ENCODE measurements at places on chromosomes 2 and 18.

GRCh38 chr2:223943135-223943534 lies 2.0 kb downstream of the WDFY1 start:
- no peak for DNase-seq

- DNase-seq = no peak
These were observed 41.8 kb downstream of the INPP4A start for GRCh38 chr2:98486374-98486981.

DNA sequence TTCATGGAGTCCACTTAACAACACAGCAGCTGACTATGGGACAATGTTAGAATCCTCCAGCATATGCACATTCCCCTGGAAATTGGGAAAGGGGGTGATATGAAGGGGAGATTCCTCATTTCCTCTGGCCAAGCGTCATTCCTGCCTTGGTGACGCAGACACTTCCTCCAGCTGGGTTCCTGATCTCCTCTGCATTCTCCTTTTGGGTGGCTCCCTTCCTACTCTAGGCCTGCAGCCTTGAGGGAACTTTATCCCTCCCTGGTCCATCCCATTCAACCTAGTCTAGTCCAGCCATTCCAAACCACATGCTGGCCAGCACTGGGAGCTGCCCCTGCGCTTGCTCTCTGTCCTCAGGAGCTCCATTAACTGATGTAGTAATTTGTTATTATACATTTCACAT lies 216.8 kb downstream of the VAPA start:
- no peak for DNase-seq

GRCh38 chr2:33620-34019 lies 12.7 kb downstream of the FAM110C start:
- DNase-seq = peak; percentile 17

GRCh38 chr2:28035816-28036215 lies 145.3 kb downstream of the BABAM2 start:
- DNase-seq = no peak

GRCh38 chr2:54559006-54559445 lies 102.9 kb downstream of the SPTBN1 start:
- DNase-seq = no peak

GRCh38 chr2:216674376-216674775 lies 21.0 kb downstream of the IGFBP5 start:
- no peak for DNase-seq

- DNase-seq = no peak
These were observed 56.5 kb downstream of the MGAT5 start for GRCh38 chr2:134310107-134311079.

DNA sequence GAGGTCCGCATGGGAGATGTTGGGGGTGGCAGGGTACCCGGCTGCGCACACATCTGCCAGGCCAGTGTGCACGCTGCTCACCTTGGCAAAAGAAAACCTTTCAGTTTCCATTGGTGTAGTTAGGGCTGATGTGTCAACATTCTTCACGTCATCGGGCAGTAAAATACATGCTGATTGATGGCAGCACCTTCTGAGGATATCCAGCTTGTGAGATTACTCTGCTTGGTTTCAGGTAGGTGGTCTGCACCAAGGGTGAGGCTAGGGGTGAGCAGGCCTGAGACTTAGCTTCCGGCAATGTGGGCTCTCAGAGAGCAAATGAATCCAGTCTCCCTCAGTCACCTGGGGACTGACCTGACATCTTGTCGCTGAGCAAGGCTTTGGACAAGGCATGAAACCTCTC lies 19.3 kb upstream of the ACKR3 start:
- no peak for DNase-seq

GRCh38 chr18:463827-464541 lies 36.5 kb downstream of the COLEC12 start:
- DNase-seq = no peak

- no peak for DNase-seq
These were observed 91.5 kb upstream of the NRP2 start for GRCh38 chr2:205590759-205591158.

GRCh38 chr2:239293775-239294430 lies 106.9 kb downstream of the HDAC4 start:
- DNase-seq = peak; percentile 19

DNA sequence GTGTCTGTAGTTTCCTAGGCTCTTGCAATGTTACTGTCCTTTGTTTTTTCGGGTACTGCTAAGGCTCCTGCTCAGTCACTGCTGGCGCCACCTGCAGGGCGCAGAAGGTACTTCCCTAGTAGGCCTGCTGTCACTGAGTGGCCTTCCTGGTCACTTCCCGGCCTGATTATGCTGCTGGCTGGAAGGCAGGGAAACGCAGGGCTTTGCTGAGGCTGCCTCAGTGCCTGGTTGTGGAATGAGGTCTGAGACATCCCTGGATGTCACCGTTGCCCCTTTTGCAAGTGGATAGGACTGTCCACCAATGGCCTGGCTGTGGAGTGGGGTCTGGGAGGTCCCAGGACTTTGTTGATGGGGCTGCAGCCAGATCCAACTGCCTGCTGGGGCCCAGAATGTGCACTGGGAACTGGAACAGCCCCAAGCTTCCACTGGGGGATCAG lies 13.1 kb downstream of the DAW1 start:
- DNase-seq = no peak

DNA sequence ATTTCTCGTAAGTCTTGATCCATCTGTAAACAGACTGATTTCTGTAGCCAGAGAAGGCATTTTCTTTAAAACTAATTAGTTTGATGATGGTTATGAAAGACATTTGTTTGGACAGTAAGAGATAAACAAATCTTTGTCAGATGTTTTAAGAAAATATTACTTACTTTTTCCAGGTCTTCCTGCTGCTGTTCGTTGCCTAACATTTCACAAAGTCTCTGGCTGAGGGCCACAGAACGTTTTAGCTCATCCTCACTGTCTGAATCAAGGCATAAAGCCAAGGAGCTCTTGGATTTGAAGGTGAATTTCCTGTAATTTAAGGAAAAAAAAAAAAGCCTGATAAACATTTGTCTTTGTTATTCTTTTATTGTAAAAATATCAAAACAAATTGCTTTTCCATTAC lies 57.8 kb downstream of the VIL1 start:
- no peak for DNase-seq

DNA sequence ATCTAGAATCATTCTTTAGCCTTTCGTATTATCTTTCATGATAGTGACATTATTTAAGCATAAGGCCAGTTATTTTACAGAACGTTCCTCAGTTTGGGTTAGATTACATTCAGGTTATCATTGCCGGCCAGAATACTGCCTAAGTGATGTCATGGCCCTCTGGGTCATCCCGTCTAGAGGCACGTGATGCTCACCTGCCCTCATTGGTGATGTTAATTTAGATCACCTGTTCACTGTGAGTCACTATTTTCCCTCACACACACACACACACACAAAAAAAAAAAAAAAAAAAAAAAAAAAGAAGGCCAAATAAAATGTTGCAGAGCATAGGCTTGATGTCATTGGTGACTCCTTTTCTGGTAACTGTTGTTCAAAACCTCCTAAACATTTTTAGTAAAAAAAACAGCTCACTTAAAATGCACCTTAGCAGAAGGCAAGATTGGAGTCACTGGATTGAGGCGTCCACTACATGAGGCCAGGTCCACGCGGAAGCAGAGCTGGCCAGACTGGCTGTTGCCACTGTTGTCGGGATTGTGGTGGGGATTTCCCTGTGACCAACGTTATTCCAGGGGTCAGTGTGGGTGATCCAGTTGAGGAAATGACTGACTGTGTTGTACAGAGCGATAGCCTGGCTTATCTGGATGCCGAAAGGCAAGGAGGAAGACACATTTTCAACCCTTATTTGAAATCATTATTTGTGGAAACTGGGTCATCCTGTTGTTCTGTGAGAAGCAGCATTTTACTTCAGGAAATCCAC lies 52.1 kb upstream of the CNGA3 start:
- DNase-seq = no peak

DNA sequence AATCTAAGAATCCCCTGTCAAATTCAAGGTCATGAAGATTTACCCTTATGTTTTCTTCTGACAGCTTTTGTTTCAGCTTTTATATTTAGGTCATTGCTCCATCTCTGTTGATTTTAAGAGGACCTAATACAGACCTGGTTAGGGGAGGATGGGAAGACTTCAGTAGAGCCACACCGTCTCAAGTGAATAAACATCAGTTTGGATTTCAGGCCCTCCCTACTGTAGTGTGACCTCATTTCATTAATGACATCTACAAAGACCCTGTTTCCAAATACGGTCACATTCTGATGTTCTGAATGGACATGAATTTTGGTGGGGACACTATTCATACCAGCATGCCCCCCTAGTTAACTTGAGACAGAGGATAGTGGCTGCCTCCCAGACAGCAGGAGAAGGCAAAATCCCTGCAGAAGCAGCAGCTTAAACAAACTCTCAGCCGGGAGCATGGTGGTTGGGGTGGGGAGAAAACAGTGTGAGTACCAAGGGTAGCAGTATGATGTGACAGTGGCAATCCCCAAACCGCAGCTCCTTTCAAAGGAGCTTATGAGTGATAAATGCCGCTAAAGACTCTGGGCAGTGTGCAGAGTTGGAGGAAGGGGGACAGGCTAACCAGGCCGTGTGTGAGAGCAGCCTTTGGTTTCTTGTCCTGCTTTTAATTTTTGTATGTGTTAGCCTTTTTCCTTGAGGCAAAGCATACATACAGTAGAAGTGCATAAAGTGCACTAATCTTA lies 65.9 kb upstream of the TNP1 start:
- no peak for DNase-seq

DNA sequence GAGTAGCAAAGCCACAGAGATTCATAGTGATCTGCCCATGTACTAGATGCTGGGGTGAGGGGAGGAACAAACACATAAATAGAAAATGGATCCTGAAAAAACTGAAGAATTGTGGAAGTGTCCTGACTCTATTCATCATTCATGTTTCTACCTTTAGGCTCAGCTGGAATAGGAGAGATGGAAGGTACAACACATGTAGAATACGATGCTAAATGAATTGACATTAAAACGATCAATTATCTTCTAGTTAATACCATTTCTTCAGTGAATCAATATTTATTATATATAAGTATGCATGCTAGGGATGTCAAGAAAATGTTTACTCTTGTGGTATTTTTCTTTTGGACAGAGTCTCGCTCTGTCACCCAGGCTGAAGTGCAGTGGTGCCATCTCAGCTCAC lies 159.1 kb downstream of the IRS1 start:
- no peak for DNase-seq

- DNase-seq = no peak
These were observed 195.7 kb upstream of the TWIST2 start for GRCh38 chr2:238652053-238652770.

DNA sequence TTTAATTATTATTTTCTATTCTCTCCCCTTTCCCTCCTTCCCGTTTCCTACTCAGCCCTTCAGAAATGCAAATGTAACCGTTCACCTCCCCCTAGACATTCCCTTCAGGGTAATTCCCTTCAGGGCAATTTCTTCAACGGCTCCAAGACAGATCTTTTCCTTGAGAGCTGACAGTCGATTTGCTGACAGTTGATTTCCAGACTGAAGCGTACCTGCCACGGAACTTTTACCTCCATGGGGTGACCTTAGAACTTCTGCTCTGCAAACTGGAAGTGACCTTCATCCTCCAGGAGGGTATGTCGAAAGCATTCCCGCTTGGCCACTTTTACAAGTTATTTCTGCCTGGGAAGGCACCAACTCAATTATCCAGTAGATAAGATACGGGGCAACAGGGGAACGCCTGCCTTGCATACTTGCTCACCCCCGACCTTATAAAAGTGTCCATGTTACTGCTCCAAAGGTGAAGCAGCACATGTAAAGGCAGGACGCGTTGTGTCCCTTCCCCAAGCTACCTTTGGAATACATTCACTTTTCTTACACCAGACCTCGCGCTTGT lies 18.5 kb downstream of the B3GNT7 start:
- no peak for DNase-seq

DNA sequence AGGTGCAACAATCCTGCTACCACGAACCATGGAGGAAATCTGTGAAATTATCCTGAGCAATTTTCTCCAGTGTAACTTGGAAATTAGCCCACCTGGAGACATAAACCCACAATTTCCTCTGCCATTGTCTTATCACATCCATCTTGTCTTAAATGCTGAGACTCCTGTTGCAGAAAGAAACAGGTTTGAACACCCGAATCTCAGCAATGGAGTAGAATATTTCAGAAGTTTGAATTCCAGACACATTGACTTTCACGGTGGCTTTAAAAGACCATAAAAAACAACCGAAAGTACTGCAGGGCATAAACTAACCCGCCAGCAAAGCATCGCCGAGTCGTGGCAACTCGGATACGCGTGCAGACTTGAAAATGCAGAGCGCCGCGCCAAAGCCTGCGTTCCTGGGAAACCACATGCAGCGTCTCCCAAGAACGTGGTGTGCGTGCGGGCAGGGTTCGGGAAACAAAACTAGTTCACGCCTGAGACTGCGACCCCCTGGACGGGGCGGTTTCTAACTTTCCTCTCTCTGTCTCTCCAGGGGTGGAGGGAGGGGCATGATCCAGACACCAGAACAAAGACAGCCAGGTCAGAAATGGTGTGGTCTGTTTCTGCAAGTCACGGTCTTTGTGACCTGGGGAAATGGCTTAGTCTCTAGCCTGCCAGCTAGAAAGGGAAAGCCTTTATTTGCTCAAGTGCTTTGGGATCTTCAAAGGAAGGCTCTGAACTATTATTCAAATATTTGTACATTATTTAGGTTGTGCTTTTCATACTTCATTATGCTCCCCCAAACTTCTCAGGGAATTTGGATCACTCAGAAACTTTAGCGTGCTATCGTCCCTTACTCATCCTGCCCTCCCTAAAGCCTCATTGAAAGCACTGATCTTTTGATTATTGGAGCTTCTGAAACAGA lies 26.9 kb upstream of the KCTD1 start:
- no peak for DNase-seq

GRCh38 chr2:218720048-218721041 lies 9.7 kb downstream of the TTLL4 start:
- no peak for DNase-seq

DNA sequence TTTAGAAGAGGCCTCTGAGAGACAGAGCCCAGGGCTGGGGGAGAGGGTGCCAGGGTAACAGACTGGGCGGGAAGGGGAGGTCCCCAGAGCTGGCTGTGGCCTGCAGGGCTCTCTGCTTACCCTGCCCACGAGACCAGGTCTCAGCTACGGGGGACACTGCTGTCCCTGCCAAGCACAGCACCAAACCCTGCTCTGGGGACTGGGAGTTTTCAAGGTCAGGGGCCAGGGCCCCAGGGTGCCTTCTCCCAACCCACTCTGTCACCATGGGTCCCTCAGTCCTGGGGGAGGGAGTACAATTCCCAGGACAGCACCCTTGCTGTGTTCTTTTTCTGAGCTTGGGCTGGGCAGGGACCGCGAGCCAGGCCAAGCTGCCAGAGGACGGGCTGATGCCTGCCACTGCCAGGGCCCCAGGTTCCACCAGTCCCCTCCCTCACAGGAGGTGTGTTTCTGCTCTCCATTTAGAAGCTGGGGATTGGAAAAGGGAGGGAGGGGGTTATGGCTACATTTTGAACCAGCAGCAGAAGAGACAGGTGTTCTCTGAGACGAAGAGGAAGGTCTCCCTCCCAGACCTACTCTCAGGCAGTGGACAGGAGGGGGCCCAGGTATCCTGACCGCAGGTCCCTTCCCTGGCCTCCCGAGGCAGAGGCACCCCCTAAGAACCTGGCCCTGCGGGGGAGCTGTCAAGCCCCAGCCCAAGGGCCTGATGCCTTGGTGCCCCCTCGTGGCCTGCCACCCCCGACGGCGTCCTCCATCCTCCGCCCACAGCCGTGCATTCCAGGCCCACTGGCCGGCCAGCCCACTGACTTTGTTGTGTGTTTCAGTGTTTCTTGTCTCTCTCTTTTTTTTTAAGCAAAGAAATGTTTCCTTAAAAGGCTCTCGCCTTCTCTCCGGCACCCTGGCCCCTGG lies 80.4 kb downstream of the TNS1 start:
- DNase-seq = no peak
